ENCODE measurements at places on chromosomes 5 and 9.

DNA sequence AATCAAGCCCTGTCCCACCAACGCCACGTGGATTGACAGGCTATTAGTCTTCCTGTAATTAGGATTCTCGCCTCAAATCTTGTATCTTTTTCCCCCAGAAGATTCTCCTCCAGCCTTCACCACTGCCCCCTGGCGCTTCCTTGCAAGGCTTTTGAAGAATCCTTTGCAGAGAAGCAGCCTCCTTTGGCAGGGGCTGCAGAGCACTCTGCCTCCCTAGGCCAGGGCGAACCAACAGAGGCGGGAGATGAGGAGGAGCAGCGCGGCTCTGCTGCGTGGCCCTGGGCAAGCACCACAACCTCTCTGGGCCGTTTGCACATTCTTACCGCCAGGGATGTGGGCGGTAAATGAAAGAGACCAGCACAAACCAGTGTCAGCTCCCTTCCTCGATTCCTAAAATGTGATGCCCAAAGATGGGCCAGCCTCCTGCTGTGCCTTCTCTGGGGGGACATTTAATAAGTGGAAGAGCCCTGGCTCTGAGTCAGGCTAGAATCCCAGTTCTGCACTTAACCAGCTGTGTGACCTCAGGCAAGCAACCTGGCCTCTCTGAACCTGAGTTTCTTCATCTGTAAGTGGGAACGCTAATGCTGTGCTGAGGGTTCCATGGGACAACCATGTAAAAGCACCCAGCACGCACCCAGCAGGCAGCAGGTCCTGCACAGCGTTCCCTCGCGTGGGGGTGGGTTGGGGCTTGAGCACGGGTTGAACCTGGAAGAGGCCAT is 128.6 kb downstream of the KCNIP1 start:
- no peak for DNase-seq

- DNase-seq, result no peak
Measured at GRCh38 chr9:70385426-70385825, 29.0 kb downstream of the KLF9 start.

DNA sequence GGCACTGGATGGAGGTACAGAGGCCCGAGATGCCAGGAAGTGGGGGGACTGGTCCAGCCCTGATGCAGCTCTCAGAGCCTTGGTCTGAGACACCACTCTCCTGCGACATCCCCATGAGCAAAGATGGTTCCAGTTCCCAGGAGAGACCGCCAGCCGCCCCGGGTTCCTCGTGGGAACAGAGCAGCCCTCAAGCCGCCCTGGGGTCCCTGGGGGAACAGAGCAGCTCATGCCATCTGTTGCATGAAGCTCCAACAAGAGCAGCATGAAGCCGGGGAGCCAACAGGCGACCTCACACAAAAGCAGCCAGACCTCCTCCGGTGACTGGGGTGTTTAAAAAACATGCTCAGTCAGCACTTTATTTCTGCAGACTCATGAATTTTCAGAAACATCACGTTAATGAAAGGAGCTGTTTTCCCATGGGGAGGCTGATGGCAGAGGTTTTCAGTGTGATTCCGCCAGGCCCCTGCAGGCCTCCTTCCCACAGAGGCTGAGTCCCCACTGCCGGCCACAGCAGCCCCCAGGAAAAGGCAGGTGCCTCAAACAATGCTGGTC is 6.2 kb downstream of the SLC6A18 start:
- no peak for DNase-seq

- no peak for DNase-seq
Measured at GRCh38 chr9:99052815-99053715, 51.8 kb upstream of the TGFBR1 start.

DNA sequence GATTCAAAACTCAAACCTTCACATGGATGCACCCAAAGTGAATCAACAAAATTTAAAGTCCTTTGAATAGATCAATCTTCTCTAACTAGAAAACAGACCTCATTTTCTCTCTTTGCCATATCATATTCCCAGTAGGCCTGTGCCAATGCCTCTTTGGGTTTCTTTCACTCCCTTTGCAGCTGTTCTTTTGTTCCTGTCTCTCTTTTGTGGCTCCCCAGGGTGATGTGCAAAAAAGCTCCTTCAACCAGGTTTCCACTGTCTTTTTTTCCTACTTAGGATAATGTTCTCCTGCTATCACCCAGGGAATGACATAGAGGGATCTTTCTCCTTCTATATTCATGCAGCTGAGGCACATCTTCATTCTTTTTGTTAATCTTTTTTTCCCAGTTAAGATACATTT is 54.6 kb downstream of the MARCHF3 start:
- DNase-seq, result no peak

DNA sequence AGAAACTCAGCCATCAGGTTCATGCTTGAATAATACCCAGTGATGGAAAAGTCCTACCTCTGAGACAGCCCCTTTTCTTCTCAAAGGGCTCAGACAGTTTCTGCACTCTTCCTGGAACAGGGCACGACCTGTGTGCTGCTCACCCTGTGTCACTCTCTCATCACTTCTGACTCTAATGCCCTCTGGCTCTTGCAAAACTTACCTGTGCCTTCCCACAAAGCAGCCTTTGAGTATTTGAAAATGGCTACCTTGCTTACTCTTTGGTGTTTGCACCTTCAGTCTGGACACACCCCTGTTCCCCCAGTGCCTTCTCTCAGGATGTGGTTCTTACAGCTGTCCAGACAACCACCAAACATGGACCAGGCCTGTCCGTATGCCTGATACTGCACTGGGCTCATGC is 171.4 kb downstream of the GRIA1 start:
- no peak for DNase-seq

DNA sequence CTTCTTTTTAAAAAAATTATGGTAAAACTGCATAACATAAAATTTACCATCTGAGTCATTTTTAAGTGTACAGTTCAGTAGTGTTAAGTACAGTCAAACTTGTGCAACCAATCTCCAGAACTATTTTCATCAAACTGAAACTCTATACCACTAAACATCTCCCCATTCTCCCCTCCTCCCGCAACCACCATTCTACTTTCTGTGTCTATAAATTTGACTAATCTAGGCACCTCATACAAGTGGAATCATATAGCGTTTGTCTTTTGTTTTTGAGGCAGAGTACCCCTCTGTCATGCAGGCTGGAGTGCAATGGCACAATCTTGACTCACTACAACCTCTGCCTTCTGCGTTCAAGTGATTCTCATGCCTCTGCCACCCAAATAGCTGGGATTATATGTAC is 24.0 kb upstream of the EBF1 start:
- no peak for DNase-seq

DNA sequence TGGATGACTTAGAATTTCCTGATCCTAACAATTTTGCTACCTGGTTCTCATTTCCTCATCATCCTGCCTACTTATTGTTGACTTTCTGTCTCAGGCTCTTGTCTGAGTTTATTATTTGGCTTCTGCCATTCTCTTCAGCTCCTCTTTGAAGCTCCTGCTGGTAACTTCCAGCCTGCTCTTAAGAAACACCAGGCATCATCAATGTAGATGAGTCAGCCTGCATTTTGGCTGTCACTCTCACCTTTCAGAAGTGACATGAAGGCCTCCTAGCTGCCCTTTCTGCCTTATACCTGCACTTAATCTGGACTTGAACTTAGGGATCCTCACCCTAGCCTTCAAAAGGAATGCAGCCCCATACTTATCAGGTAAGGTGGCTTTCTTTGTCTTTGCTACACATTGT is 551.8 kb upstream of the ZNF608 start:
- DNase-seq, result no peak

GRCh38 chr5:148923023-148923422 is 96.6 kb downstream of the ADRB2 start:
- DNase-seq, result no peak

- DNase-seq, result no peak
Measured at GRCh38 chr5:177446200-177447065, at the start of gene PRR7. Gene PRR7 (plus strand): TSS chr5:177446814. CDS start chr5:177455068, 8,254 bp downstream.

GRCh38 chr5:103466495-103466894 is 96.1 kb downstream of the NUDT12 start:
- DNase-seq, result no peak

DNA sequence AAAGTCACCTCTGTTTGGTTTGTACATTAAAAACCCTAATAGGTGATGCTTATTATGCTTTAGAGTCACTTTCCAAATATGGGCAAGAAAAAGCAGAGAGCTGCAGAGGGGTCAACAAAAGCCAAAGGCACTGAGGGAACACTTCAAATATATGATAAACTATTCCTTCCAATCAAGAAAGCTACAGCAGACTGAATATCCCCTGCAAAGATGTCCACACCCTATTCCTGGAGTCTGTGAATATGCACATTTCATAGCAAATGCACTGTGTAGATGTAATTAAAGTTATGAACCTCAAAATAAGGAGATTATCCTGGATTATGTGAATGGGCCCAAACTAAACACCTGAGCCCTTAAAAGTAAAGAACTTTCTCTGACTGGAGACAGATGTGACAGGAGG is 74.3 kb downstream of the ABCA1 start:
- no peak for DNase-seq

- no peak for DNase-seq
Measured at GRCh38 chr9:108139900-108140299, 650.3 kb upstream of the KLF4 start.

DNA sequence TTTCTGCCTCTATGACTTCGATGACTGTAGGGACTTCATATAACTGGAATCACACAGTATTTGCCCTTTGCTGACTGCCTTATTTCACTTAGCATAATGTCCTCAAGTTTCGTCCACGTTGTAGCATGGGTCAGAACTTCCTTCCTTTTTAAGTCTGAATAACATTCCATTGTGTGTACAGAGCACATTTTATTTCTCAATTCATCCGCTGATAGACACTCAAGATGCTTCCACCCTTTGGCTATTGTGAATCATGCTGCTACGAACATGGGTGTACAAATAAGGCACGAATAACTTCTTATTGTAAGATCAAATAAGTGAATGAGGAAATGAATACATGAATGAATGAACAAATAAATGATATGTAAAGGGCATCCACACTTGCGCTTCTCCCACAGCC is 13.0 kb downstream of the BARX1 start:
- DNase-seq, result no peak

- DNase-seq, result no peak
Measured at GRCh38 chr5:37495668-37496347, 116.7 kb downstream of the WDR70 start.

GRCh38 chr5:160772854-160773253 is 79.2 kb downstream of the ATP10B start:
- DNase-seq, result no peak

DNA sequence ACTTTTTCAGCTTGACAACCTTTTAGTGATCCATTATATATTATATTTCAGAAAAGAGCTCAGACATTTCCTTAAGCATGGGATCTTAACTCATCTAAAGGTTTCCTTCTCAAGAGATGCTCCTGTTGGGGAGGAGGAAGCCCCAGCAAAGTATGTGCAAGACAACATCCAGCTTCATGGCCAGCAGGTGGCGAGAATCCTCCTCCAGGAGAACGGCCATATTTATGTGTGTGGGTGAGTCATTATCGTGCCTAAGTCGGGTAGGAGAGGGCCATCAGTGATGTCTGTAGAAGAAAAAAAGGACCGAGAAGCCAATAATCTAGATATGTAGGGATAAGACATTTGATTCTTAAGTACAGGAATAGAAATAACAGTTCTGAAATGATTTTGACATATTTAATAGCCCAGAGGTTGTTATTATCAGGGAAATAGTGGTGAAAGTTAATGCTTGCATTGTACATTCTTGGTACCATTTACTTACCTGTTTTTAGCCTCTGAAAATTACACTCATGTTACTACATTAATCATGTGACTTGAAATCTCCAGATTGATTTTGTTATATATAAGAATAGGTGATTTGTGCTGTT is 28.2 kb downstream of the MTRR start:
- DNase-seq, result no peak

DNA sequence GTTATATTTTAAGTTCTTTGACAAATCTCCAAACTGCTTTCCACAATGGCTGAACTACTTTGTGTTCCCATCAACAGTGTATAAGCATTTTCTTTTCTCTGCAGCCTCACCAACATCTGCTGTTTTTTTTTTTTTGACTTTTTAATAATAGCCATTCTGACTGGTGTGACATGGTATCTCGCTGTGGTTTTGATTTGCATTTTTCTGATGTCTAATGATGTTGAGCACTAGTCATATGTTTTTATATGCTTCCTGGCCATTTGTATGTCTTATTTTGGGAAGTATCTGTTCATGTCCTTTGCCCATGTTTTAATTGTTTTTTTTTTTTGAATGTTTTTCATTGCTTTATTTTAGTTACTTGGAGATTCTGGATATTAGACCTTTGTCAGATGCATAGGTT is 196.6 kb downstream of the PLK2 start:
- no peak for DNase-seq

- DNase-seq, result no peak
Measured at GRCh38 chr5:15914638-15915037, 265.0 kb downstream of the MARCHF11 start.

DNA sequence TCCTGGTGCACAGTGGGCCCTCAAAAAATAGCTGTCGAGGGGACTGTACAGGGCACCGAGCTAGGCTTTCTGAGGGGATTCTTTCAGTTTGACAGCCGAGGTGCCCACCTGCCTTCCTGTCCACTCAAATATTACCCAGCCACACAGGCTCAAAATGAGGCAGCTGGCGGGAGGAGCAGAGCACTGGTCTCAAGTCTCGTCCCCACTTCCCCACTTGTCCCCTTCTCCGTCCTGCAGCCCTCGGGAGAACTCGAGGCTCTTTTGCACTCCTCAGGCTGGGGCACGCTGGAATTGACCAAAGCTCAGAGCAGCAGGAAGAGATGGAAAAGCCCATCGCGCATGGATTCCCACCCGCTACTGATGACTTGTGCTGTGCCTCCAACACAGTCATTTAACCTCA is 185.2 kb downstream of the HSPA4 start:
- no peak for DNase-seq

GRCh38 chr5:114185274-114185673 is 176.6 kb upstream of the KCNN2 start:
- DNase-seq, result no peak

DNA sequence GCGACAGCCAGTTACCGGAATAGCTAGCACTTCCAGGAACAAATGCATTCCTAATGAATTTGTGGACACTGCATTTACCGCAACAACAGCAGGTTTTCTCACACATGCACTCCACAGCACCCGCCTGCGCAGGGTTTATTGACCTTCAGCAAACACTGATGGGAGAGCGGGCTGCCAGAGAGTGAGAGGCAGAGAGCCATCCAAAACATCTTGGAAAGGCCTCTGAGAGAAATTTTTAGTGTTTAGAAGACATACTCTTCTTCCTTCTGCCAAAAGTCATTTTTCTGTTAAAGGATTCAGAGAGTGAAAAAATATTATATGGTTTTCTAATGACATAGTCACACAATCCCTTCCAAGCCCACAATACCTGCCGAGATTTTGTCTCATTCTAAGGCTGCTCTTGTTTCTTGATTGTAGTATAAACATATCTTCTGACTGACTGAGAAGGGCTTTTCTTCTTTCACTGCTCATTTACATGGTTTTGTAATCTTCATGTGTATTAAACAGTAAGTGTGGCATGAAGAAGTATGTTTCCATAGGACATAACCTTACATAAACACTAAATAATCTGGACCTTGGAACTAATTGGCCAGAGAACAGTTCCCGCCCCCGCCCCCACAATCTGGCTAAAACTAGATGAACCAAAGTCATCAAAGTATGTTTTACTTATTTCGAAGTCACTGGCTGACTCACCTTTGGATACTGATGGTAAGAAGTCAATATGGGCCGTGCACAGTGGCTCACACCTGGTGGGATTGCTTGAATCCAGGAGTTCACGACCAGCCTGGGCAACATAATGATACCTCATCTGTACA is 432.5 kb upstream of the MEF2C start:
- no peak for DNase-seq

GRCh38 chr5:96683392-96683791 is 21.2 kb downstream of the CAST start:
- no peak for DNase-seq
